ENCODE measurements at places on chromosomes 5 and 9. TPM values are rescaled to one million over a fixed set of nuclear protein-coding genes. Genes with fewer than 3 reads are reported as not detected.
A peak's percentile ranks its signal among the peaks of the same experiment; 100 is the strongest.

DNA sequence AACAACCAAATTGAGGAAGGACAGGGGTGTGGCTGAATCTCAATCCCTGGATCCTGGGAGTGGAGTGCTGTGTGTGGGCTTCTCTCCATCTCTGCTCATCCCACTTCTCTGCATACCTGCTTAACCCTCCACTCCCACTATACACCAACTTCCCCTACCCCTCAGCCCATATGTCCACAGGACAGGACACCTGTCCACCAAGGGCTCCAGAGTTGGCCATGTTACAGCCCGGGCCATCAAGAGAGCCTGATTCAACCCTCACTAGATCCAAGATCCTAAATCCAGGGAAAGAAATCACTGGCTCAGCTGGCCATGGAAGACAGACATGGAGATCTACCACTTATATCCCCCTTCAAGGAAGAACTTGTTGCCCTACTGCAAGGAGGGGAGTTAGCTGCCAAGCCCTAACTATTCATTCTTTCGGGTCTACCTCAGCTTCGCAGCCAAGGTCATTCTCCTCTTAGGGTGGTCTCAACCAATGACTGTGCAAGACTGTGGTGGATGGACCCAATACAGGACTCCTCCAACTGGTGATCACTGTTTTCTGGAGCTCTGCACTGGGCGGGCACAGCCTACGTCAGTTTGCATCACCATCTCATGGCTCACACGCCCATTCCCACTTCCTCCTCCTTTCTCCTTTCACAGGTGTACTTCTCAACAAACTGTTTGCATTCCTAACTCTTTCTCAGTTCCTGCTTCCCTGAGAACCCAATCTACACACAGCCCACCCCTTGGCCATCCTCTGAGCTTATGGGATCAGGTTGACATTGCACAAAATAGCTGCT is 53.7 kb upstream of the ZBTB43 start:
- no peak for DNase-seq
- peaks cover 4% of the 10 kb centered on the region for H3K36me3 ChIP-seq
- H3K27me3 ChIP-seq = peaks cover 2% of the 10 kb centered on the region
- no peaks in the 10 kb centered on the region for H3K4me1 ChIP-seq
- H3K27ac ChIP-seq = no peak overlapping the region
- no peak overlapping the region for H3K4me3 ChIP-seq

DNA sequence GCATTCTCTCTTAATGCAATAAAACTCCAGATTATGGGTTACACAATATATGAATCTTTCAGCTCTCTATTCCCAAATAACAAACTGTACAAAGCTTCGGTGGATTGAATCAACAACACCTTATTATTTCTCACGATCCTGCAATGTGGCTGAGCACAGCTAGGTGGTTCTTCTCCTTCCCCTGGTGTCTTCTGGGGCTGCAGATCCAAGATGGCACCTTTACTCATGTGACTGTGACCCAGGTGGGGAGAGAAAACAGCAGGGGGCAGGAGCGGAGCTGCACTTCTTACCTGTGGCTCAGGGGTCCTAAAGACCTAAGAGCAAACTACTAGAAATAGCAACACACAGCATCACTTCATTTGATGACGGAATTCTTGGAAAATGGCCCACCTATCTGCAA is 233.1 kb downstream of the IRX1 start:
- DNase-seq = no peak
- H3K27me3 ChIP-seq = peaks cover 4% of the 10 kb centered on the region
- H3K4me1 ChIP-seq = peaks cover 6% of the 10 kb centered on the region
- H3K36me3 ChIP-seq = no peaks in the 10 kb centered on the region
- H3K27ac ChIP-seq = no peak overlapping the region

- H3K27ac ChIP-seq = no peak overlapping the region
- no peak for DNase-seq
- no peak overlapping the region for H3K4me3 ChIP-seq
- H3K4me1 ChIP-seq = no peaks in the 10 kb centered on the region
- peaks cover 5% of the 10 kb centered on the region for H3K27me3 ChIP-seq
- no peaks in the 10 kb centered on the region for H3K36me3 ChIP-seq
Observed at GRCh38 chr9:2289263-2289662, 274.1 kb downstream of the SMARCA2 start.

- H3K27me3 ChIP-seq = no peaks in the 10 kb centered on the region
- H3K36me3 ChIP-seq = peaks cover 6% of the 10 kb centered on the region
- no peak overlapping the region for H3K4me3 ChIP-seq
- peak; percentile 1 for DNase-seq
- H3K27ac ChIP-seq = no peak overlapping the region
Observed at GRCh38 chr5:55633574-55634208, 78.4 kb downstream of the SLC38A9 start.

DNA sequence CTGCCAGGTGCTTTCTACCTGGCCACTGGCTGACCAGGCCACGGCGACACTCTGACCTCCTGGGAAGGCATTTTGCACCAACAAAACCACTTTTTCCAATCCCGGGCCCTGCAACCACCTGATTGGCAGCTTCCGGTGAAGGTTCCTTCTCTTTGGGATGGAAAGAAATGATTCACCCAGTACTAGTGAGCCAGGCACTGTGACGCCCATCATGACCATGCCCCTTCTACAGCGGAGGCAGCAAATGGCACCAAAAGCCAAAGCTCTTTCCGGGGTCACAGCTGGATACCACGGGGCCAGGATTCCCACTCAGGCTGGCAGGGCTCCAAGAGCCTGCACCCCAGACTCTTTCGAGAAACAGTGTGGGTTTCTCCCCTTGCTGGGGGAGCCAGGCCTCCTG is 4.7 kb downstream of the NOTCH1 start:
- H3K4me3 ChIP-seq = peak overlapping the region; percentile 65
- H3K4me1 ChIP-seq = peaks cover 69% of the 10 kb centered on the region
- peaks cover 4% of the 10 kb centered on the region for H3K36me3 ChIP-seq
- peaks cover 16% of the 10 kb centered on the region for H3K27me3 ChIP-seq
- H3K27ac ChIP-seq = peak overlapping the region; percentile 94

DNA sequence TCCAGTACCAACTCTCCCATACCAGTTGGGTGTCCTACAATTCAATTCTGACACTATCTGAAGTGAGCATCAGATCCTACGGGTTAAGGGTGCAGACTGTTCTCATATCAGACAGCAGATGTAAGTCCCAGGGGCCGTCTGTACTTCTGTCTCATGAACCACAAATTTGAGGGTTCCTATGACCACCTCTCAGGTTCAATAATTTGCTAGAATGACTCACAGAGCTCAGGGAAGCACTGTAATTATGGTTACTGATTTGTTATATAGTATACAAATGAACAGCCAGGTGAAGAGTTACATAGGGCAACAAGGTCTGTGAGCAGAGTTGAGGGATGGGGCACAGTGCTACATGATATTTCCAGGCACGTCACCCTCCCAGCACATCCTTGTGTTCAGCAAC is 499.1 kb downstream of the DMAC1 start:
- H3K4me1 ChIP-seq = peaks cover 23% of the 10 kb centered on the region
- H3K27me3 ChIP-seq = peaks cover 3% of the 10 kb centered on the region
- H3K36me3 ChIP-seq = no peaks in the 10 kb centered on the region

DNA sequence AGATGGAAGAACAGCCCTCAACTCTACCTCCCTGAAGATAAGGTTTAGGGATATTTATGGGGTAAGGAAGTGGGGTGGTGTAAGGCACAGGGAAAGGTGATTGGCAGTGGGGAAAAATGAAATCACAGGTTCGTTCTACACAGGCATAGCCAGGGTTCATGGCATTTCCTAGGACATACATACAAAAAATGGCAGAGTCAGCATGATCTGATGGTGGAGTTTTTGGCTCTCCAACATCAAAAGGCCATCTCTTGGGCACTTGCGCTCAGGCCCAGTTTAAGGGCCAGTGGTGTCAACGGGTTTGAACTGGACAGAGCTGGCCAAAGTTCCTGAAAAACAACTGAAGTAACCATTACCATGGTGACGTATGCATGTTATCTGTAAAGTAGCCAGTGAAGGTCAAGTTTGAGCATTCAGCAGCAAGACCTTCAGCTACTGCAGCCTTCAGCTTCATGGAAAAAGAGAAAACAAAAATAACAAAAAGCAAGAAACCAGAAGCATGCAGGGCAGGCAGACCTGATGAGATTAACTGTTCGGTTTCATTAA is 92.8 kb downstream of the SMARCA2 start:
- DNase-seq = no peak

DNA sequence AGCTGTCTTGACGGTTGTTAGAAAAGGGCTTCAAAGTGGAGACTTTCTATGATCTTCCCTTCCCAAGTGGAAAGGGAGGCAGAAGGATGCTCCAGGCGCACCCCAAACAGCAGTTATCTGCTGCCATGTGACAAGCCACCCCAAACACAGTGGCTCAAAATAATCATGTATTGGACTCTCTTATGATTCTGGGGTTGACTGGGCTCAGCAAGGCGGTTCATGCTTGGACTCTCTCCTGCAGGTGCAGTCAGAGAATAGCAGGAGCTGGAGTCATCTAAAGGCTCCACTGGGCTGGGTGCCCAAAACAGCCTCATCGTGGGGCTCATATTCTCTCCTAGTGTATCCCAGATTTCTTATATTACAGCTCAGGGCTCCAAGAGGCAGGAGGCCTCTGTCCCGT is 177.6 kb upstream of the IER5L start:
- DNase-seq = no peak
- H3K36me3 ChIP-seq = no peaks in the 10 kb centered on the region
- H3K4me1 ChIP-seq = peaks cover 2% of the 10 kb centered on the region

- no peak overlapping the region for H3K27ac ChIP-seq
- DNase-seq = no peak
- no peaks in the 10 kb centered on the region for H3K36me3 ChIP-seq
- no peaks in the 10 kb centered on the region for H3K4me1 ChIP-seq
- H3K27me3 ChIP-seq = peaks cover 4% of the 10 kb centered on the region
- no peak overlapping the region for H3K4me3 ChIP-seq
Observed at GRCh38 chr5:171010086-171010485, 148.3 kb downstream of the RANBP17 start.

- H3K27me3 ChIP-seq = no peaks in the 10 kb centered on the region
- DNase-seq = no peak
- H3K4me3 ChIP-seq = no peak overlapping the region
- H3K27ac ChIP-seq = no peak overlapping the region
- no peaks in the 10 kb centered on the region for H3K36me3 ChIP-seq
Observed at GRCh38 chr5:86143837-86144236, 473.9 kb upstream of the COX7C start.

DNA sequence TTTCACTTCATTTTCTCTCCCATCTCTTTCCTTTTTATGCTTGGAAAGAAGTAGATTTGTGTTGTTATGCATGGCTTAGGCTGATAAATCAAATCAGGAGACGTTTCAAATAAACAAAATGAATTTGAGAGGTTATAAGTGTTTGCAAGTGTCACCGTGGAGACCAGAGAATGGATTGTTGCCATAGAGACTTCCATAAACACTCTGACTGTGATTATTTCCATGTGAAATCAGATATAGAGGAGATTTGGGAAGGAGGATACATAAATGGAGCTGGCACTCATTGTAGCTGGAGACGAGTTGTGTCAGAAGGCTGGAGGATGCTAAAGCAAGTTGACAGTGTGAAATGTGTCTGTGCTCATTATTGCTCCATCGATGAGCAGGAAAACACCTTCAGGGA is 84.2 kb upstream of the PCSK1 start:
- H3K36me3 ChIP-seq = no peaks in the 10 kb centered on the region
- H3K4me1 ChIP-seq = no peaks in the 10 kb centered on the region
- H3K27ac ChIP-seq = no peak overlapping the region

GRCh38 chr9:136342181-136343120 is 15.1 kb downstream of the GPSM1 start:
- H3K4me3 ChIP-seq = peak overlapping the region; percentile 59
- peak; percentile 27 for DNase-seq
- H3K4me1 ChIP-seq = peaks cover 4% of the 10 kb centered on the region
- H3K27ac ChIP-seq = no peak overlapping the region
- no peaks in the 10 kb centered on the region for H3K27me3 ChIP-seq

DNA sequence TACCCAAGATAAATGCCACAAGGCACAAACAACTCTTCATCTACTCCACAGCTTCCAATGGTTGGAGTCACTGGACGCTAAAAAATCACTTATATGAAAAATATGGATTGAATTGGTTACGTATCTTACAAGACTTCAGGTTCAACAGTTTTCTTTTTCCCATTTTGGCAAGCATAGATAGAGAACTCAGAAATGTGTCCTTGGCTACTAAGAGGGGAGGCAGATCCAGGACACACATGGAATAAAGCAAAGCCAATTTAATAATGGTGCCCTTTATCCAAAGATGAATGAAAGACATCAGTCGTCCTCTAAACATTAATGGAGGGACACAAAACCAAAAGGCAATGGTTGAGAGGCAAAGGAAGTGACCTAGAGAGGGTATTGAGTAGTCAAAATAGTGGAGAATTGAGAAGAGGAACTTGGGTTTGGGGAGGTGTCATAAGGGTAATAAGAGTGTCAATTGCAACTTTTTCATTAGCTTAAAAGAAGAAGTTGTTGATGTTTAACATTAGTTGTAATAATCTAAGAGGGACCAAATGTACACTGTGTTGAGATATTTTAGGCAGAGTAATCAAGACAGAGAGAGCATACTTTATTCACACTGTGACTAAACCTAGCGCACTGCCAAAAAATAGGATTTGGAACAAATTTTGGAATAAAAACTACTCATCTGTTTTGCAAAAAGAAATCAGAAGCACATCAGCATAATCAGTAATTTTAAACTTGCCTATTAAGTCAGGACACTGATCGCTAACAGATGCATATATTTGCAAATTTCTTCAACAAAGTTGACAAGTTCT is 308.2 kb downstream of the ARL15 start:
- H3K4me3 ChIP-seq = no peak overlapping the region
- H3K27ac ChIP-seq = no peak overlapping the region
- H3K4me1 ChIP-seq = no peaks in the 10 kb centered on the region
- no peaks in the 10 kb centered on the region for H3K36me3 ChIP-seq
- DNase-seq = no peak
- no peaks in the 10 kb centered on the region for H3K27me3 ChIP-seq

- peak; percentile 52 for DNase-seq
- peak overlapping the region; percentile 15 for H3K27ac ChIP-seq
Observed at GRCh38 chr9:5389109-5389732, 48.5 kb downstream of the PLGRKT start.

GRCh38 chr5:175874462-175875139 is 3.2 kb downstream of the CPLX2 start:
- H3K4me3 ChIP-seq = no peak overlapping the region
- peaks cover 23% of the 10 kb centered on the region for H3K27me3 ChIP-seq

FSTL4 gene
- not detected for polyA plus RNA-seq

SLC28A3 gene
- not detected for polyA plus RNA-seq

EQTN gene
- not detected for polyA plus RNA-seq

RAI14 gene
- not detected for polyA plus RNA-seq

TMEFF1 gene
- not detected for polyA plus RNA-seq

INSL6 gene
- polyA plus RNA-seq = not detected

SLC6A3 gene
- not detected for polyA plus RNA-seq

SMARCA2 gene
- 41.4 TPM for polyA plus RNA-seq

SOHLH1 gene
- not detected for polyA plus RNA-seq

FOXD4L5 gene
- polyA plus RNA-seq = not detected
